ENCODE measurements at places on chromosomes 6 and 20.
A peak's percentile ranks its signal among the peaks of the same experiment; 100 is the strongest.

DNA sequence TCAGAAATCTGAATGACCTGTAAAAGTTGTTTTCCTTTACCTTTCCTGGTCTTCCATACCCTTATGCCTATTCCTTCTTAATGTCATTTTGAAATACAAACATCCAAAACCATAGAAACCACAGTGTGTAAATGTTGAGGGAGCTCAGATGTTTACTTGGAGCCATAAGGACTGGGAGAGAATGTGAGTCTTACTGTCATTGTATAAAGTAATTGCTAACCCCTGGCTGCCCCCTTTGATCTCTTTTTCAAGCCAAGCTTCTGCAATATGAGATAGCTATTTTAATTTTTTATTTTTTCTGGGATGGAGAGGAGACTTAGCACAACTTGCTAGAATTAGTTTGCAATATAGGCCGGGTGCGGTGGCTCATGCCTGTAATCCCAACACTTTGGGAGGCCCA, 124.4 kb upstream of the AKIRIN2 start:
- DNase-seq: peak; percentile 24

- DNase-seq: no peak
These were observed 50.3 kb downstream of the ADTRP start for GRCh38 chr6:11727998-11728961.

GRCh38 chr6:166752097-166752496, 125.0 kb upstream of the RPS6KA2 start:
- no peak for DNase-seq

- DNase-seq: no peak
These were observed 310.6 kb upstream of the RSPO3 start for GRCh38 chr6:126807876-126808275.

DNA sequence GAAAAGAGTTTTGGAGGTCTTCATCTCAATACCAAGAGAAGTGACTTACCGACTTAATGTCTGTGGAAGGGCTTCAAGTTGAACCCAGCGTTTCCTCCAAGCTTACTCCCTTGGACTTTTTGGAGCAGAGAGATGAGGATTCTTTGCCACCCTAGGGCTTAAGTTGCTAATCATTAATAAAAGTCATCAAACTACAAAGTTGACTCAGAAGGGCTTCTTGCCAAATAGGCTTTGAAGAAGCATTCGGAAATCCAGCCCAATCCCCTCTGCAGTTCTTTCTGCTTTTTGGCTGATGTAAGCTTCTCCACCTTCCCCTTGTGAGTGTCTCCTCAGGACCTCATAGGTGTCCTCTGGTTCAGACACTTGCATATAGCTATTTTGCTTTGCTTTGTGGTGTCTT, at the start of gene SLC17A3:
TSS of gene SLC17A3 (minus strand) at position 126 of the 400 bp plus-strand sequence. CDS start 5,856 bp downstream, outside the sequence.
- no peak for DNase-seq

- no peak for DNase-seq
These were observed 17.9 kb downstream of the TGM2 start for GRCh38 chr20:38147163-38147562.

DNA sequence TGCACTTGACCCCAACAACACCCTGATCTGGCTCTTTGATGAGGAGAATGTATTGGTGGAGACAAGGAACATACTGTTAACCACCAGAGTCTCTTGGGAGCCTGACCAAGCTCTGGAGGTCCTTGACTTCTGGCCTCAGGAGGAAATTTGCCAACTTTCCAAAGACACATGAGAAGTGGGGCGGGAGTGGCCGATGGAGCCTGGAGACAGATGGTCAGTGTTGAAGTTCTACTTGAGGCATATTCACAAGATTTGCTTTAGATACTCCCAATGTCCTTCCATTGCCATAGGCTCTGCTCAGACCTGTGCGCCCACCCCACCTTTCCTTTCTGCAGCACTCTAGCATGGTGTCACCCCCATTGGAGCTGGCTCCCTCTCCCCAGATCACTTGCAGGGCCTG, 241.0 kb downstream of the SLC24A3 start:
- DNase-seq: no peak

GRCh38 chr6:158674342-158675131, 24.7 kb downstream of the SYTL3 start:
- no peak for DNase-seq

DNA sequence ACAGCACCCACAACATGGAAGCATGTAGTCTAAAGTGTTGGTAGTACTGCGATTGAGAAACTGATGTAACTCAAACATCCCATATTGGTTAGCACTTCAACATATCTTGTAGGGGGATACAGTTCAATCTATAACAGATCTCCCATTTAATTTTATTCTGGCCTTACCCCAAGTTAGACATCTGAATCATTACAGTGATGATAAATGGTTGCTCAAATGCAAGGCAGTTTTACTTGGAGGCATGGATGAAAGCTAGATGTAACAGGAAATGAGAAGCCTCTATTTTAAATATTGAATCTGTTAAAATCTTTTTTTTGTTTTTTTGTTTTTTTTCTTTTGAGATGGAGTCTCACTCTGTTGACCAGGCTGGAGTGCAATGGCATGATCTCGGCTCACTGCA, 44.2 kb upstream of the FAM50B start:
- DNase-seq: no peak

DNA sequence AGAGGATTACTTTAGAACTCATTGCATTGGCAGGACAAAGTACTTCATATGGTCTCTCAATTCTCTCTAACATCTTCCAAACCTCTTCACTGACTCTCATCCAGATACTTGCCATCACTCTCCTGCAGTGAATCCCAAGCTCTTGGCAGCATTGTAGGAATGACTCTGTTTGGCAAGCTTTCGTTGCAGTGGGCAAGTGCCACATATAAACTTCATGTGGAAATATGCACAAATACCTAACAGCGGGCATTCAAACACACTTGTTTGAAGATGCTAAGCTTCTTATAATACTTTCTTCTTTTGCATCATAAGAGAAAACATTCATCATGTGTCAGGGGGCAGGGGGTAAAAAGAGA, 86.2 kb upstream of the F13A1 start:
- DNase-seq: no peak

GRCh38 chr6:109678240-109678639, 12.8 kb downstream of the AK9 start:
- no peak for DNase-seq

DNA sequence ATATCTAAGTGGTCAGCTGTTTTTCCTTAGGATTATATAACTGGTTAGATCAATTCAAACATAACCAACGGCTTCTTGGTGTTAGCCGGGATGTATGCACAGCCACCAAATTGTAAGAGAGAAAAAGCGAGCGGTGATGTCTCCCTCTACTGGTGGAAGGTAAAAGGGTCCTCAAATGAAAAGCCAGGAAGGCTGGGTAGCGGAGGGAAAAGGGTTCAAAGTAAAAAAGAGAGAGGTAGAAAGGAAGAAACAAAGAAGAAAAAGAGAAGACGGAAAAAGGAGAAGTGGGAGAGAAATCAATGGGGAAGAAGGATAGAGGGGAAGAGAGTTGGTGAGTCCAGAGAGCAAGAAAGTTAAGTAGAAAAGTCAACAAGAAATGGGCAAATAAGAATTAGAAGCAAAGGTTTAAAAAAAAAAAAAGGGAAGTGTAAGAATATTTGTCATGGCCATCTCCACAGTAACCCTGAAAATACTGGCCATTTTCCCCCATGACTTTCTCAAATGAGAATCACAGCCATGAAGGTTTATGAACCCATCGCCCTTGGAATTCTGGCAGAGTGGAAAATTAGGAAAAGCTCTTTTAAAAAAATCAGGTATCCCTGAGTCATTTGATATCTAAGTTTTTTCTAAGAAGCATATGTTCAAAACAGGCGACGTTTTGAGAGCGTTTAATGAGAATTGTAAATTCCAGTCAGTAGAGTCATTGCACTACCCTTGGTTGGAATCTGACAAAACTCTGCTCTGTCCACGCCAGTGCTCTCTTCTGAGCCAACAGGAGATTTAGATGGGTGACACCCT, 155.6 kb upstream of the SNX9 start:
- DNase-seq: peak; percentile 83

- no peak for DNase-seq
These were observed 1152.0 kb downstream of the KHDRBS2 start for GRCh38 chr6:61134028-61134427.

DNA sequence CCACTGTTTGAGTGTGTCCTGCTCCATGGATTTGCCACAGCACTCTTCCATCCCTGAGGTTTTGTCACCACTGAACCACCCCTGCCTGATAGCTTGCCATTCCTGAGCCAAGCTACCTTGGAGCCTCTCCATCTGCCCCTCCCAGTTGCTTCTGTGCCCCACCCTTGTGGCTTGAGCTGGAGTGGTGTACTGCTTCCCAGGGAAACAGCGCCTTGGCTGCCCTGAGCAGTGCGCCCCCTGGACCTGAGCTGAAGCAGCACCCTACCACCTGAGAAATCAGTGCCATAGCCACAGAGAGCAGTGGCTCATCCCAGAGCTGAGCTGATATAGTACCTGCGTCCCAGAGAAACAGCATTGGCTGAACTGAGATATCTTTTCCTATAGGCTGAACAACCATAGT, 40.3 kb downstream of the IL22RA2 start:
- DNase-seq: no peak

DNA sequence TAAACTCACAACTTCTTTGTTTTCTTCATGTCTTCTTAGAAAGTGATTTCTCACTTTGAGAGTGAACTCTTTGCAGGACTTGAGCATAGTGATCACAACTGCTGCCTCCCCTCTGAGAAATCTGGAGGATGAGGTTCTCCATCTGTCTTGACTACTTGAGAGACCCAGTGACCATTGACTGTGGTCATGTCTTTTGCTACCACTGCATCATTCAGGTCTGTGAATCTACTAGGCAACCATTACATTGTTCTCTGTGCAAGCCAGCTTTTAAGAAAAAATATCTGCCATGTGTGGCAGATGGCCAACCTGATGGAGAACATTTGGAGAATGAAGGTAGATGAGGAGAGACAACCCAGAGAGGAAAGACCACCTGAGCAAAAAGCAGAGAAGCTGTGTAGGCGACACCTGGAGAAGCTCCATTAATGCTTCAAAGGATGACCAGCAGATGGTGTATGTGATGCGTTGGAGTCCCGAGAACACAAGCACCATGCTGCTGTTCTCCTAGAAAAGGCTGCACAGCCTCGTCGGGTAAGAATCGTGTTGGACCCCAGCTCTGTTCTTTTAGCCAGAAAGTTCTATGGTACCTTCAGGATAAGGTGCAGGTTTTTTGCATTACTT, 25.1 kb upstream of the TRIM26 start:
- peak; percentile 33 for DNase-seq

GRCh38 chr6:166767230-166767629, 140.2 kb upstream of the RPS6KA2 start:
- DNase-seq: no peak

DNA sequence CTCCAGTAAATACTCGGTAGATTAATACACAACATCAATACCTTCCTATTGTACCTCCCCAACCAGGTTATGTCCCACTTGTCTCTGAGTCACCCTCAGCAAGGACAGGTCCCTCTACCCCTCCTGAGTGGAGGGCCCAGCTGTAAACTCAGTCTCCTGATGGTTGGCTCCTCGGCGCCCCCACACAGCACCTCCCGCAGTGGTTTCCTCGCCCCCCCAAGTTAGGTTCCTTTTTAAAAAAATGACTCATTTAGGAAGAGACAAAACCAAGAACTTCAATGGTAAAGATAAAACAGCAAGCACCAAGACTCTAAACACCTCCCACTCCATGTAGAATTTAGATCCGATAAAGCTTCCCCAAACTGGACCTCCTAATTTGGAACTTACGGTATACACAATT, 83.5 kb downstream of the TRERF1 start:
- DNase-seq: no peak

- peak; percentile 44 for DNase-seq
These were observed 1.1 kb upstream of the BEND6 start for GRCh38 chr6:56953597-56954402.

GRCh38 chr20:31715766-31716165, 6.9 kb downstream of the BCL2L1 start:
- no peak for DNase-seq

- peak; percentile 11 for DNase-seq
These were observed 35.3 kb downstream of the TMEM181 start for GRCh38 chr6:158595223-158595622.

GRCh38 chr6:149079911-149080491, 237.5 kb upstream of the TAB2 start:
- no peak for DNase-seq

- DNase-seq: no peak
These were observed 208.4 kb downstream of the MANEA start for GRCh38 chr6:95785785-95786184.

- DNase-seq: no peak
These were observed 27.9 kb downstream of the PPARD start for GRCh38 chr6:35370124-35370741.

- peak; percentile 62 for DNase-seq
These were observed 1.4 kb downstream of the ELOVL5 start for GRCh38 chr6:53347250-53347920.

GRCh38 chr6:99241905-99242534, 107.5 kb downstream of the FAXC start:
- peak; percentile 62 for DNase-seq

Measured in NCI-H69 (cell line).